Activated T-helper 1 cell treated with anti-CD3 and anti-CD28 coated beads, Interleukin-2, amount 50 U/mL, for 16 hours (primary cell): ENCODE measurements at places on chromosomes 7 and 10.

DNA sequence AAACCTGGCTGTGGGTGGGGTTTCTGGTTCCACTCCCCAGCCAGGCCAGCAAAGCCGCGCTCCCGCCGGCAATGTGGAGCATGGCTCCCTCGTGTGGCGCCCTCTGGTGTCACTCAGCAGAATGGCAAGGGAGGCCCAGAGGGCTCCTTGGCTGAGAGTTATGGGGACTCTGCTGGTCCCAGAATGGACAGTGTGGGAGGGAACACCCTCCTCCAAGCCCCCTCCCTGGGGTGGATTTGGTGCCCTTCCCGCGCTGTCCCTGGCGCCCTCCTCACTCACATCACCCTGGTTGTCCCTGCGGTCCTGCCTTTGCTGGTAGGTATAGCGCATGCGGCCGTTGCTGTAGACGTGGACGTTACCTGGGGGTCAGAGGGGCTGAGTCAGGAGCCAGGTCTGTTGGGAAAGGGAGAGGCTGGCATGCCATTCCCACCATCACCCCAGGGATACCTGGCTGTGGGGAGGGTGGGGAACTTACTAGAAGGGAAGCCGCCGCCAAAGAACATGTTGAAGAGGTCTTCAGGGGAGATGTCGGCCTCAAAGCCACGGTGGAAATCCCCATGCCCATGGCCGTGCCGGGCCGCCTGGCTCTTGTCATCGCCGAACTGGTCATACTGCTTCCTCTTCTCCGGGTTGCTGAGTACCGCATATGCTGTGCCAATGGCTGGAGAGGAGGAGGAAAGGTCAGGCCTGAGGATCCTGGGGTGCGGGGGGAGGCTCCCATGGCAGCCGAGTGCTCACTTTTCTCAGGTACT is 14.0 kb downstream of the DNAJB12 start:
- peak; percentile 52 for DNase-seq

DNA sequence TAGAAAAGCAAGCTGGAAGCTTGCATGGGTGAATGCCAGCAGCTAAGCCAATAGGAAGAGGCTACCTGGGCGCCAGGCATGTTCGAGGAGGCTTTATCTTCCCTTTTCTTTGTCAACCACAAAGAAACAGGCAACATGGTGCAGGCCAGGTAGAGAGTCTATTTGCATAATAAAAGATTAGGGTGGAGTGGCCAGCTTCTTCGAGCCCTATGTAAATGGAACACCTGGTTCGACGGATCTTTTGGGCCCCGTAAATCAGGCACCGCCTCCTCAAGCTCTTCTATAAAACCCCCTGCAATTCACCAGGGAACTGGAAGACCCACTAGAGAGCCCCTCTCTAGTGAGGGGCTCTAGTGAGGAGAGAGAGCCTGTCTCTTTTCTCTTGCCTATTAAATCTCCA is 1106.2 kb upstream of the CELF2 start:
- DNase-seq, result no peak

DNA sequence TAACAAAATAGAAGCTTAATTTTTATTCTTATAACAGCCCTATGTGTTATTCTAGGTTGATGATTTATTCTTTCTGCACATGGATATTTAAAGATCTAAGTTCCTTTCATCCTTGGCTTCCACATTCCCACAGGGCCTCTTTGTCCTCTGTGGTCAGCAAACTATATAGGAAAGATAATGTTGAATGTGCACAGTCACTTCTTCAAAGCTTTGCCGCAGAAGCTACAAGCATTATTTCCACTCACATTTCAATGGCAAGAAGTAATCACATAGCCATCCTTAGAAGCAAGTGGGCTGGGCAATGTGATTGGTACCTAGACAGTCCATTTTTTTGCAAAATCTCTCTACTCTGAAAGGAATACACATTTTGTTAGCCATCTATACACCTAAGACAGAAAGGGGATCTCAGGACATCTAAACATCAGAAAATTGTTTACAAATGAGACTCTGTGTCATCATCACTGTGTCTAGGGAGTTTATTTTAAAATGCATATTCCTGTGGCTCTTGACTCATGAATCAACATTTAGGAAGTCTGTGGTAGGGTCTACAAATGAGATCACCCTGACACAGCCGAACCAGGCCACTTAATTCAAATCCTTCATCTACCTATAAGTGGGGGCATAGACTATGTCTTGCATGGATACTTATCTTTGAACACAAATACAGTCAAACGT is 1060.5 kb downstream of the XPNPEP1 start:
- no peak for DNase-seq

DNA sequence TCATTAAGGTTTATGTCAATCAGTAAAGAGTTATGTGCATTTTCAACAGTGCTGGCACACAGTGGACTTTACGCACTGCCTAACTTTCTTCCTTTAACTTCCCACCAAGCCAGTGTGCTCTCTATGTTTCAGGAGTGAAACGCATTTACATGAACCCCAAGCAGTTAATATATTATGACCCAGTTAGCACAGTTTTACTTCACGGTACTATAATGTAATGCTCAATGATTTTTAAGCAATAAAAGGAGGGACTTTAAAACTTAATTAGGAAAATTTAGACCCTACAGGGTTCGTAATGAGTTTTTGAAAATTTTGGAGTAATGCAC is 100.3 kb downstream of the C10orf90 start:
- no peak for DNase-seq

DNA sequence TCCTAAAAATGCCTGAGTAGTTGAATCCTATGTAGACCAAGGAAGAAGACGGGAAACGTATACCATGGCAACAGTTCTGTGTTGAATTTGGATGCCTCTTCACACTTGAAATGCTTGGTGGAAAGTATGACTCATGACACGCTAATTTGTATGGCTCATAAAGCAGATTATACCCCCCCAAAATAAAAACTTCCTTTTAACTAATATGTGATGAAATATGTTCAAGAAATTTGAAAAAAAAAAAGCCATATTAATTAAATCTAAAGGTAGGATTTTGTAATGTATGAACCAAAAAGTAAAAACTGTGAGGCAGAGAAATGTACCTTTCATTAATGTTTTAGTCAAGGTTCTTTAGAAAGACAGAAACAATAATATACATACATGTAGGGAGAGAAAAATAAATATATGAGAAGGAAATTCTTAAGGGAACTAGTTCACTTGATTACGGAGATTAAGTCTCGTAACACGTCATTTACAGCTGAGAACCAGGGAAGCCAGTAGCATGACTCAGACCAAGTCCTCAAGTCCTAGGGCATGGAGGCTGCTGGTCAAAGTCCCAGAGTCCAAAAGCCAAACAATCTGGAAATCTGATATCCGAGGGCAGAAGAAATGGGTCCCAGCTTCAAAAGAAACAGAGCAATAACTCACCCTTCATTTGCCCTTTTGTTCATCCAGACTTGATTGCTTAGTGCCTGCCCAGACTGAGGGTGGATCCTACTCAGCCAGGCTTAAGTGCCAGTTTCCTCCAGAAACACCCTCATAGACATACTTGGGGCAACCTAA is 485.1 kb downstream of the SEMA3D start:
- DNase-seq, result no peak

- DNase-seq, result no peak
Observed at GRCh38 chr10:31457858-31458257, 138.8 kb downstream of the ZEB1 start.

- DNase-seq, result no peak
Observed at GRCh38 chr7:25329815-25330214, 101.5 kb upstream of the NPVF start.

GRCh38 chr7:124012864-124013263 is 20.0 kb downstream of the TMEM229A start:
- DNase-seq, result no peak

DNA sequence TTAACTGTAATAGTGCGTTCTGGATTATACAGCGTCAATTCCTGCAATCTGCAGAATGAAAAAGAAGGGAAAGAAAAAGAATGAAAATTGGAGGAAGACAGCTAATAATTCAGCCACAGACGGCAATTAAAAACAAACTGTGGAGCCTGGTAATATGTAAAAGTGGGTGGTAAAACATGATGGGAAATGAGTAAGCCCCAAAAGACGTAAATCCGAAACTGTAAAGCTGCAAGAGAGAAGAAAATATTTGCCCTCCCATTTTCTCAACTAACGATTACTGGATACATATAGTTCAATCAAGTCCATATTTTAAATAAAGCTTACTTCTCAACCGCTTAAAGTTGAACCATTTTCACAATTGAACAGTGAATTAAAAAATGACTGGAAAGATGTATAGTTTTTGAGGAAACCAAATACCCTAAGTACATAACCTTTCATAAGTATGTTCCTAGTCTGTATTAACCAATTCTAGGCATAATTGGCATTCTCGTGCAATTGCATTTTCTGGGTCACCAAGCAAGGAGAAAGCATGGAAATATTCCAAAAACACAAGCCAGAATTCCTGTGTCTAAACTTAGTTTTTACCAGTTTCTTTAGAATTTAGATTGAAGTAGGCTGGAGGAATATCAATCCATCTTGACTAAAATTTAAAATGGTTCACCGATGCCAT is 44.8 kb downstream of the MALSU1 start:
- no peak for DNase-seq

DNA sequence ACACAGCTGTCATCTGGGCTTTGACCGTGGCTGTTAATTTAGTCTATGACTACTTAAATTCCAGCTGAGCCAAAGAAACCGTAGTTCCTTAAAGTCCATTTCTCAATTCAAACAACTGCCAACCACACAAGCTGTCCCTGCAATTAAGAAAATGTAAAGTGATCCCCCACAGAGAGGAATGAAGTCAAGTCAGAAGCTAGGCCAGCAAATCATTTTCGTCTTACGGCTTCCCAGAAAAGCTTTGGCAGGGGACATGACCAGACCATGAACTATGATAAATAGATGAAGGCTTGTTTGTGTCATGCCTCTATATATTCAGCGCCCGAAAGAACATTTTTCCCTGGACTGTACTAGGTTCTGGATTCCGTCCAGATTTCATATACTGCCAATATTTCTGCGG is 54.6 kb downstream of the HACD1 start:
- DNase-seq, result no peak

- no peak for DNase-seq
Observed at GRCh38 chr7:33233659-33234058, 104.3 kb downstream of the BBS9 start.

GRCh38 chr10:43684292-43684559 is 35.5 kb upstream of the ZNF32 start:
- DNase-seq, result no peak

DNA sequence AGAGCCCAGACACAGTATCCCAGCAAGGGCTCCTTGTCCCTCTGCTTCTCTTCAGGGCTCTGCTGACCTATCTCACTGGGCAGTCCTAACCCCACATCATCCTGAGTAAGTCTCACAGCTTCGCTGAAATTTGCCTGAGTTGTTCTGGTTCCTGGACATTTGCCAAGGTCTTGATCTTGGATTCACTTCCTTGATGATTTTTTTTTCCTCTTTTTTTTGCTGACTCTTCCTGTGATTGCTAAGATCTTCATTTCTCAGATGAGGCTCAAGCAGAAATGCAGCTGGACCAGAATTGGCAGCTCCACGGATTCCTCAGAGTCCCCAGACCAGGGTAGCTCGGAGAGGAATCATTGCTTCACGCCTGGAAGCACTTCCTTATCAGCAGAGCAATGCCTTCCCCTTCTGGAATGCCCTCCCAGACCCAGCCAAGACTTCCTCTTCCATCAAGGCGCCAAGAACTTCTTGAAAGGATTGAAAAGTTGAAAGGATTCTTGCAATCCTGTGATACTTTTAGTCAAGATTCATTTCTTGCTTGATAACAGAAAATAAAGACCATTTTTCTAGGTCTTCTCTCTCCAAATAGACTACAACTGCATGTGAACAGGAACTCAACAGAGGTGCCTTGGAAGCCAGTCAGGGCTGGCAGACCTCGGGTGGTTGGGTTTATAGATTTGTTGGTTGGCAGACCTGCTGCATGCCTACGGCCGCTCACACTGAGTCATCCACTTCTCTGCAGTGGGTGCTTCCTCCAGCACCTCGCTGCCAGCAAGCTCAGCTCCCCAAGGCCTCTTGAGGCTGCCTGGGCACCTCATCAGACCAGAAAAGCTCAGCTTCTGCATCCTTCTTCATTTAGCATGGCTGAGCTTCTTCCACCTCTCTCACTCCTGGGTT is 8.8 kb upstream of the AFAP1L2 start:
- no peak for DNase-seq
